ENCODE measurements at places on chromosomes 7 and 10.

DNA sequence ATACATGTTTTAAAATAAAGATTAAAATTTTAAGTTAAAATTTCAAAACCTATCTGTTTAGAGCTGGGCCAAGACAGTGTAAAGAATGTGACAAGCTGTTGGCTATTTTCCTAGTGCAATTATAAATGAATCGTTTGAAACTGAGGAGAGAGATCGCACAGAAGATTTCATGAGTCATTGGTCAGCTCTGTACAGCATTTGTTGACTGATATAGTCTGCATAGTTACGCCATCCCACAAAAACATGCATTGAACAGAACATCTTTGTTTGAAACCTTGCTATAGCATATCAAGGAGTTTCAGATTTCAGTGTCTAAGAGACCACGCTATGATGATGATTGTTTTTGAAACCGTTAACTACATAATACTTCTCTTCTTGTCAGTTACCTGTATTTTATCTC, 1.3 kb upstream of the C10orf67 start:
- peak; percentile 37 for DNase-seq

GRCh38 chr10:93435621-93436397, 46.3 kb downstream of the MYOF start:
- no peak for DNase-seq

DNA sequence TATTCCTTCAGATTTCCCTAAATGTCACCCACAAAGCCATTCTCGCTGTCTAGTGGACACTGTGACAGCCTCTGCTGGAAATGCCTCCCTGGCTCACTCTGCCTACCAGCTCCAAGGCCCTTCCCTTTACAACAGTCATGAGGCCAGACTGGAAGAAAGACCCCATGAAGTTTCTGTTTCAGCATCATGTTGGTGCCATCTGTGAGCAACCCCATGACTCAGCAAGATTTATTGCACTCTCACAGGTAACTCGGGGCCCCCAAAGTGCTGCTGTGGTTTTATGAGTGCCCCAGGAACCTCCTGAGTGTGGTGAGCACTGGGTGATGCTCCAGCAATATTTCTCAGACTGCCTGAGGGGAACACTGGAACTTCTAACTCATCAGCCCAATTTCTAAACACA, 218.6 kb downstream of the ZNF33B start:
- no peak for DNase-seq

DNA sequence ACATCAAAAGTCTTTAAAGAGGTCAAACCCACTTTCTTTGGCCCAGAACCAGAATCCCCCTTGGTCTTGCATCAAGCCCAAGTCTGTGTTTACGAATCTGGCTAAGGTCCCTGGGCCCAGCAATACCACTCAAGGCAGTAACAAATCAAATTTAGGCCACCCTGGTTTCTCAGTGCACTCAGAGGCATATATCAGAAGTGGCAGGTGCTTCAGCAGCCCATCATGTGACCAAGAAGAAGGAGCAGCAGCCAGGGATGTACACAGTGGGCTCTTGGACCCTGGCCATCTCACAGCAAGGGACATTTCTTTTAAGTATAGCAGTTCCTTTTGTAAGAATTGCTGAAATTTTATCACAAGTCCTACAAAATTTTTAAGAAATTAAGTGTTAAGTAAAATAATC, 7.3 kb upstream of the SLC25A13 start:
- no peak for DNase-seq

GRCh38 chr7:482521-483083, 37.0 kb downstream of the PDGFA start:
- no peak for DNase-seq

- DNase-seq: no peak
Measured at GRCh38 chr7:3301831-3302618, 973 bp downstream of the SDK1 start.

DNA sequence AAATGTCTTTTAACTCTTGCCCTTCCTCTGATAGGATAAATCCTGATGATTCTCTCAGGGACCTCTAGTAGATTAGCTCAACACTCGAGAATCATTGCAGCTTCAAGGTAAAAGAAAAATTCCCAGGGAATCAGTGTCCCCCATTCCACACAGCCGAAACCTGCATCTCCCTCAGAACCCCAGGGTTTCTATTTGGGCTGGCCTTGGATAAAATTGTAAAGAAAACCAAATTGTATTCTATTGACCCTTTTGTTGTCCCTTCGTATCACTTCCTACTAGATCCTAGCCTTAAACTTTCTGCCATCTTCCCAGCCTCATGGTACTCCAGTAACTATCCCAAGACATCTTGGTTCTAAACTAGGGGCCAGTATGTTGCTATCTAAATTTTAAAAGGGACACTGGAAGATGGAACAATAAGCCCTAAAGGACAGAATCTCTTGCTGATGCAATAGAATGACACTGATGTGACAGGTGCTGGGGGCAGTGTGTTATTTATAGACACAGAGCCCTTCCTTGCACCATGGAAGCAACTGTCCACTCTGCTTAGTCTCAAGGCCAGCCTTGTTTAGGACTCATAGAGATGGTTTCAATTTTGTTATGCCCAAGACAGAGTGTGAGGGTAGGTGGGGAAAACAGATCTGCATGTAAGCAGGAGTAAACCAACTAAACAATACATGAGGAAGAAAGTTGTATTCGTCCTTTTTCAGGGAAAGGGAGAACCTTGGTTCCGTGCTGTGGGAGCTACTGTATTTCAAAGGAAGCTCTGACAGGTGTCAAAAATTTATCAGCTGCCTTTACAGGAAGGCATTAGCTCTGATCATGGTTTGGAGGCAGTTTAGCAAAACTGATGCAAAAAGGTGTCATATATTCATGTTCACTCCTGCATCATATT, 7.6 kb downstream of the ASB15 start:
- DNase-seq: no peak

GRCh38 chr7:2864999-2865670, 21.0 kb upstream of the GNA12 start:
- DNase-seq: no peak

GRCh38 chr10:132444877-132445351, 47.9 kb downstream of the PWWP2B start:
- no peak for DNase-seq

DNA sequence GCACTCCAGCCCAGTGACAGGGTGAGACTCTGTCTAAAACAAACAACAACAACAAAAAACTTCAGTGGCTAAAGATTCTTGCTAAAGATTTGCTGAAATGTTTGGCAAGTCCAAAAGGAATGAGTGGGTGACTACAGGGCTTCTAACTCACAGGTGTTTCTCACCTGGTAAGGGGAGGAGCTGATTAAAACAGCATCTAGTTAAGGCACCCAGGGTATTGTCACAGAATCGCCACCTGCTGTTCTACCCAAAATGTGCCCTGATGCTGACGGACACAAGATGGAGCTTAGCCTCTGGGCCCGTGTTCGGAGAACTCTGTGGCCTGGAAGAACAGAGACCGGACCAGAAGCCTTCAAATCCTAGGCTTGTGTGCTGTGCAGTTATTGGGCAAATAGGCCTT, 336.0 kb upstream of the GALNT17 start:
- no peak for DNase-seq

DNA sequence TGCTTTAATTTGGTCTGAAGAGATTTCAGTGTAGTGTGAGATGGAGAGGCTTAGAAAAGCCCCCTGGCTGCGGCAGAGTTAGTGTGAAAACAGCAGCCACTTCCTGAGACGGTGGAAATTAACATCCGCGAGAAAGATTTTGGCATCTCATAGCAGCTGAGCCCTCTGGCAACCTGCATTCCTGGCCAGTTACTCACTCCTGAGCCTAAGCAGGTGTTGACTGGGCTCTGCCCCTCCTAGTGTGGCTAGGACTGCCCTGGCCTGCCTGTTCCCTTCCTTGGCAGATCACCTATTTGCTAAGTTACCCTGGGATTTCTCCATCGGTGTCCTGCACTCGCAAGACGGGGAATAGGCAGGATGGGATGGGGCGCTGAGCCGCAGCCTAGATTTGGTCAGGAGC, 57.6 kb upstream of the LMTK2 start:
- no peak for DNase-seq

GRCh38 chr7:111933609-111934008, 272.6 kb downstream of the DOCK4 start:
- DNase-seq: peak; percentile 88

DNA sequence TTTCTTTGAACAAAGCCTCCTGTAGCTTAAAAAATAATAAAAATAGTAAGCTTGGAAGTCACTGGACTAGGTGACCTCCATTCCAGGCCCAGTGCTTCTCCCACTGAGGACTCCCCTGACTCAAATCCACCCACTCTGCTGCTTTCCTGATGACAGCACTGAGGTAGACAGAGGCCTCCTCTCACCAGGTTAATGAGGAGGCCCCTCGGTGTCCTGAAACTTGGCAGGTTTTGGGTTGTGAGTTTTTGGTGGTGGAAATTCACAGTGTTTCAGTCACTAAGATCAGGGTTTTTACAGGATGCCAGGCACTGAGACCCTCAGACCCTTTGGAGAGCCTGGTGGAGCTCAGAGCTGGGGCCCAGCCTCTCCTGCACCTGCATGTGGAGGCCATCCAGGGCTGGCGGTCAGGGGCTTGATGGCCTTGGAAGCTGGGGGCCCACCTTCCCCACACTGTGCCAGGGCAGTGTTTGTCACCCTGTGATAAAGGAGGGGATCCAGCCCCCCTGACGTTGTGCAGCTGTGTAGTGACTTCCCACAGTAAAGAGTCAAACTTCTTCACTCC, 19.1 kb downstream of the TSPAN14 start:
- DNase-seq: no peak

GRCh38 chr10:112958275-112958995, 8.4 kb downstream of the TCF7L2 start:
- DNase-seq: peak; percentile 89

DNA sequence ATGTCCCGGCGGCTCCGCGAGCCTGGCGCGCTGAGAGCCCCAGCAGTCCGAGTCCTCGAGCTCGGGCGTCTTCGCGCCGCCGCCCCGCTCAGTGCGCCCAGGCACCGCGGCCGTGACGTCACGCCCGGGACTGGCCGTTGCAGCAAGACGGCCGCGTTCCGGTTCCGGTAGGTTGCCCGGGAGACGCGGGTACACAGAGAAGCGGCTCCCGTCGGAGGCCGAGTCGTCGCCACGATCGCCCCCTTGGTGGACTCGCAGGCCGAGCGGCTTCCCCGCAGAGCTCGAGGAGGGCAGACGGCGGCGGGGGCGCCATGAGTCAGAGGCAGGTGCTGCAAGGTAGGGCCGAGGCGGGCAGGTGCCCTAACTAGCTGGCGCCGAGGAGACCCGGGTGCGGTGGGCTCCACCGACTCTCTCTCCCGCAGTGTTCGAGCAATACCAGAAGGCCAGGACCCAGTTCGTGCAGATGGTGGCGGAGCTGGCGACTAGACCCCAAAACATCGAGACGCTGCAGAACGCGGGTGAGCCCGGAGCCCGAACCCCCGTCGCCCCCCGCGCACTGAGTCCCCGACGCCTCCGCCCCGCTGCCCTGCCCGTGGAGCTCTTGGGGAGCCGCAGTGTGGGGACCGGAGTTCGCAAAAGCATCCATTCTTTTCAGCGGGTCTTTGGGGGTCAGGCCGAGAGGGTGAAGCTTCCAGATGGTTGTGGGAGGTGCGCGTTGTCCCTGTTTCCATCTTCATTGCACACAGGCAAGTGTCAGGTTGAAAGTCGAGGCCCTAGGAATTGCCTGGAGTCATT, at the start of gene SPAG6:
TSS of gene SPAG6 (plus strand) at position 196 of the 795 bp plus-strand sequence. CDS start at position 312, 116 bp downstream.
- no peak for DNase-seq

DNA sequence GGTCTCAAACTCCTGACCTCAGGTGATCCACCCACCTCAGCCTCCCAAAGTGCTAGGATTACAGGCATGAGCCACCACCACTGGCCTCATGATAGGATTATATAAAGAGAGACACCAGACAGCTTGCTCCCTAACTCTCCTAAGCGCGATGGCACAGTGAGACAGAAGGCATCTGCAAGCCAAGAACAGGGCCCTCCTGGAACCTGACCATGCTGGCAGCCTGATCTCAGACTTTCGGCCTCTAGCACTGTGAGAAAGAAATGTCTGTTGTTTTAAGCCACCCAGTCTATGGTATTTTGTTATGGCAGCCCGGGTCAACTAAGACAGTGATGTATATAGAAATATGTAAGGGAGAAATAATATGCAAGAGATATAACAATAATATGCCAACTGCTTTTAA, 51.2 kb downstream of the SRPK2 start:
- no peak for DNase-seq
